Activated T-helper 1 cell treated with anti-CD3 and anti-CD28 coated beads, Interleukin-2, amount 50 U/mL, for 16 hours (primary cell): ENCODE measurements at places on chromosomes 5 and 9.

GRCh38 chr9:81661339-81661738 lies 28.0 kb downstream of the TLE1 start:
- DNase-seq = no peak

- no peak for DNase-seq
These were observed 21.9 kb downstream of the CSF2 start for GRCh38 chr5:132095424-132095972.

DNA sequence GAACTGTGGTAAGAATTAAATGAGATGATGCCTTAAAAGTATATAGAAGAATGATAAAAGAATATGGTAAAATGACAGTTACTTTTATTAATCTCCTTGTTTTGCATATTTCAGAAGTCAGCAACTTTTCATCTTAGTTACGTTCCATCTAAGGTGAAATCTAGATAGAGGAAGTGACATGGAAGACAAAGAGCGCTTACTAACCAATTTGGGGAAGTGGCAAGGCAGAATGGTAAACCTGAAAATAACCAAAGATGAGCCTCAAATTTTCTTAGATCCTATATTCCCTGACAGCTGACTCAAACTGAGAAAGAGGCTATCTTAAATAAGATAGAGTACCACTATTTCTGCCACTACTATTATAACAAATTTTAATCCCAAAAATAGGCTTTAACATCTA lies 52.5 kb downstream of the FGF10 start:
- DNase-seq = no peak

GRCh38 chr5:81530919-81531318 lies 137.0 kb upstream of the ACOT12 start:
- no peak for DNase-seq

- DNase-seq = no peak
These were observed 8.4 kb downstream of the GNAQ start for GRCh38 chr9:78023003-78023741.

DNA sequence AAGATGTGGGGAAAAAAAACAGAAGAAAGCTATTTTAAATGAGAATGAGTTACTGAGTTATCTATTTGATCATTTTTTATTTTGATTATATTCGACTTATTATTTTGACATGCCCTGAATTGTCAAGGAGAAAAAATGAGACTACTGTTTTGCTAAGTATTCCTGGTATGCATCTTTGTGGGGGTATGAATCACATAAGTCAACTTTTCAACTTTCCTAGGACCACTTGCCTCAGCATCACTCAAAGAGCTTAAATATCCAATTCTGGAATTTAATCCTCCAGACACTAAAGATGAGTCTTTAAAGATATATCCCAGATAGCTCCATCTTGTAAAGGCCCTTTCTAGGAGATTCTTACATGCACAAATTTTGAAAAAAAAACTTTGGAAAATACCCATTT lies 17.4 kb upstream of the SPDL1 start:
- DNase-seq = no peak

DNA sequence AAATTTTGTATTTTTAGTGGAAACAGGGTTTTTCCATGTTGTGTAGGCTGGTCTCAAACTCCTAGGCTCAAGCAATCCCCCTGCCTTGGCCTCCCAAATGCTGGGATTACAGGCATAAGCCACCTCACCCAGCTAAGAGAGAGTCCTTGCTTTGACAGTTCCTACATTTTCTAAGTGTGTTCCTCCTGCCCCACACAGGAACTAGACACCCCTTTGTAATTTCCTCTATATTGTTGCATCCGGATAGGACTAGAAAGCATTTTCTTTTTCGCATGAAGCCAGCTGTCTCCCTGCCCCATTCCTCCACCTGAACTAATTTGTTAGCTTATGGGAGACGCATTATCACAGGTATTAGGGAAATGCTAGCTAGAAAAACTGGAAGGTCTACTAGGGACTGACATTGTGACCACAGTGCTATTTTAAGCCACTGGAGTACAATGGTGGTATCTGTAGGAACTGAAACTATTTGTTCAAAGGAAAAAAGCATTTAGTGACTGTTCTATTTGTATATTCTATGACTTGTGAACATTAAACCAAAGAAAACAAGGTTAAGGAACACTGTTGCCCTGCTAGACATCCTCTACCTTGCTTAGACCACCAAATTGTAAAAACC lies 214.1 kb downstream of the SMARCA2 start:
- no peak for DNase-seq

DNA sequence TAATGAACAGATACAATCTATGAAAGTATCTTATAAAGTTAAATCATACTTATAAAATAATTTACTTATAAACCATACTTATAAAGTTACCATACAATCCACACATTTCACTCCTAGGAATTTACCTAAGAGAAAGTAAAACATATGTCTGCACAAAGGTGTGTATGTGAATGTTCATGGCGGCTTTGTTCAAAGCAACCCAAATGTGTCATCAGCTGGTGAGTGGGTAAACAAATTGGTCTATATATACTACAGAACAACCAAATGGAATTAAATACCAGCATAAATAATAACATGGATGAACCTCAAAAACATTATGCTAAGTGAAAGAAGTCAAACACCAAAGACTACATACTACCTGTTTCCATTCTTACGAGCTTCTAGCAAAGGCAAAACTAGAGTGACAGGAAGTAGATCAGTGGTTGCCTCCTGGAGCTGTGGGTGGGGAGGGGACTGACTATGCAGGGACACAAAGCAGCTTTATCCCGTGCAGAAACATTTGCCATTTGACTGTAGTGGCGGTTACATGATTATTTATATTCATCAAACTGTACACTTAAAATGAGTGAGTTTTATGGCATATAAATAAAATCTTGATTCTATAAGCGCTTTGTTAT lies 10.6 kb downstream of the TRAF1 start:
- DNase-seq = no peak

- DNase-seq = no peak
These were observed 86.0 kb downstream of the UHRF2 start for GRCh38 chr9:6498982-6499381.

DNA sequence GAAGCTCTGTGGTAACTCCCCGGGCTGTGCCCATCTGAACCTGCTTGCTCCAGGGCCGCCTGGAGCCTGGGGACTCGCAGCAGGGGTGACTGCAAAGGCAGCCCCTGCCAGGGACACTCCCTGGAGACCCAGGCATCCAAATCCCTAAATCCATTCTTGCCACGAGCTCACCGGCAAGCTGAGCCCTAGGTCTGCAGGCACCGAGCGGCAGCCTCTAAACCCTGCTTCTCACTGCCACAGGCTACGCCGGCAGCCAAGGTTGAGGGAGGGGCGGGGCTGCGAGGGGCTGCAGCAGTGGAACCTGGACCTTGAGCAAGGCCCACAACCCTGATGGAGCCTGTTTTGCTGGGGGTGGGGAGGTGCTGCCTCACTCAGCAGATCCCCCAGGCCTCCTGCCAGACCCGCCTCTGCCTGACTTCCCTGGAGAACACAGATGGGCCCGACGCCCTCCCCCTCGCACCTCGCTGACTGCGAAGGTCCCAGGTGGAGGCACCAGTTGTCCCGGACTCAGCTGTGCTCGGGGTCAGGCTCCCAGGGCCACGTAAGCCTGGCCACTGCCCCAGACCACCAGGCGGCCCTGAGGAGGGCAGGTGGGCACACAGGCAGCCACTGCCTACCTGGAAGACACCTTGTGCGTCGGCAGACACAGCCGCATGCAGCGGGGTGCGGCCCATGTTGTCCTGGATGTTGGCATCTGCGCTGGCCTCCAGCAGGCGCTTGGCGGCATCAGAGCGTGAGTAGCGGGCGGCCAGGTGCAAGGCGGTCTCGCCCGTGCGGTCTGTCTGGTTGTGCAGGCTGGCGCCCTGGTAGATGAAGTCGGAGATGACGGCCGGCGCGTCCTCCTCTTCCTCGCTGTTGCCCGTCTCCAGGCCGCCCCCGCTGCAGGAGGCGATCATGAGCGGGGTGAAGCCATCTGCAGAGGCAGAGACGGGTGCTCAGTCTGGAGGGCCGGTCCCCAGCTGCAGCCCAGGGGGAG lies 17.4 kb upstream of the SEC16A start:
- no peak for DNase-seq

- no peak for DNase-seq
These were observed 48.3 kb upstream of the ICE1 start for GRCh38 chr5:5374009-5374715.

- no peak for DNase-seq
These were observed 5.0 kb downstream of the PBX3 start for GRCh38 chr9:125752070-125752628.

GRCh38 chr9:110714314-110714713 lies 45.7 kb downstream of the MUSK start:
- no peak for DNase-seq

DNA sequence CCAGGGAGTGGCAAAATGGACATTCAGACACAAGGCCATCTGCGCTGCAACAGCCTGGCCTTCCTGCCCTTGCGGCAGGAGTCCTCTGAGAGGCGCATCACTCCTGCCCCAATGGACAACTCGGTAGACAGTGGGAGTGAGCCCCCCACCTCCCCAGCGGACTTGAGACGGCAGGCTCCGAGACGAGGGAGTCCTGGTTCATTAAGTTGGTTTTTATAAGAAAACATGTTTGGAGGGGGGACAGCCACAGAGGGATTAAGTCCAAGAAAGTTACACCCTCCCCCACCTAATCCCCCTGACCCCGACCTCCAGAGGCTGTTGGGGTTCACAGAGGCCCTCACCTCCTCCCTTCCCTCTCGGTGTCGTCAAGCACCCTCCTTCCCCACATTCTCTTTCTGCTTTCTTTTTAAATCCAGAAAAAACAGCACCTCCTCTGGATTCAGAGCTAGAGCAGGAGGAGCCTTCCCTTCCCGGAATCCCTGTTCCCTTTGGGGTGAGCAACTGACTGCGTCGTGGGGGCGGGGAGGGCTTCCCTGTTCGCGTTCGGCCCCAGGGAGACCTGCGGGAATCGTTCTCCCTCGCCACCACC lies 1.8 kb upstream of the EGR1 start:
- DNase-seq = no peak

GRCh38 chr5:135644816-135645215 lies 66.0 kb upstream of the CXCL14 start:
- no peak for DNase-seq
